ENCODE measurements at places on chromosomes 4 and X.

GRCh38 chr4:78542373-78542772, 9.2 kb upstream of the ANXA3 start:
- no peak for DNase-seq

DNA sequence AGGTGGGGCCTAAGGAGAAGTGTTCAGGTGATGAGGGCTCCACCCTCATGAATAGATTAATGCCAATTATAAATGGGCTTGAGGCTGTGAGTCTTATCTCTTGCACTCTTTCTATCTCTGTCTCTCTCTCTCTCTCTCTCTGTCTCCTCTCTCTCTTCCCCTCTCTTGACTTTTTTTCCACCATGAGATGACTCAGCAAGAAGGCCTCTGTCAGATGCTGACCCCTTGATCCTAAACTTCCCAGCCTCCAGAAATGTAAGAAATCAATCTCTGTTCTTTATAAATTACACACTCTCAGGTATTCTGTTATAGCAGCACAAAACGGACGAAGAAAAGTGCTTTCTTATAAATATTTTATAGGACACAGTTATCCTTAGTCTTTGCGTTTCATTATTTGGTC, 184.9 kb upstream of the PCDH7 start:
- no peak for DNase-seq

DNA sequence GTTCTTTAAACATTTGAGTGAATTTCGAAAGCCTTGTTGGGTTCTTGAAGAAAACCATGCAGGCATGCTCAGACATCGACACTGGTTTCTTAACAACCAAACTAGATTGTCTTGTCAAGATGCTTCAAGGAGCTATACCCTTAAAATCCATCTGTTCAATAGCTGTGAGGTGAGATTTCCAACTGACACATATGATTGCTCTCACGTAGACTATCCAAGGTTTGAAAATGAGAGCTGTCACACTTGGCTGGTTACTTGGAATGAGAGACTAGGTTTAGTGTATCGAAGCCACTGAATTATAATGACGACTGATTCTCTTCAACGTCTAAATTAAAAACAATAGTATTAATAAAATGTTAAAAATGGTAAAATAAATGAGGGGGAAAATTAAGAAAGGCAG, 2725.5 kb downstream of the ARAP2 start:
- no peak for DNase-seq

DNA sequence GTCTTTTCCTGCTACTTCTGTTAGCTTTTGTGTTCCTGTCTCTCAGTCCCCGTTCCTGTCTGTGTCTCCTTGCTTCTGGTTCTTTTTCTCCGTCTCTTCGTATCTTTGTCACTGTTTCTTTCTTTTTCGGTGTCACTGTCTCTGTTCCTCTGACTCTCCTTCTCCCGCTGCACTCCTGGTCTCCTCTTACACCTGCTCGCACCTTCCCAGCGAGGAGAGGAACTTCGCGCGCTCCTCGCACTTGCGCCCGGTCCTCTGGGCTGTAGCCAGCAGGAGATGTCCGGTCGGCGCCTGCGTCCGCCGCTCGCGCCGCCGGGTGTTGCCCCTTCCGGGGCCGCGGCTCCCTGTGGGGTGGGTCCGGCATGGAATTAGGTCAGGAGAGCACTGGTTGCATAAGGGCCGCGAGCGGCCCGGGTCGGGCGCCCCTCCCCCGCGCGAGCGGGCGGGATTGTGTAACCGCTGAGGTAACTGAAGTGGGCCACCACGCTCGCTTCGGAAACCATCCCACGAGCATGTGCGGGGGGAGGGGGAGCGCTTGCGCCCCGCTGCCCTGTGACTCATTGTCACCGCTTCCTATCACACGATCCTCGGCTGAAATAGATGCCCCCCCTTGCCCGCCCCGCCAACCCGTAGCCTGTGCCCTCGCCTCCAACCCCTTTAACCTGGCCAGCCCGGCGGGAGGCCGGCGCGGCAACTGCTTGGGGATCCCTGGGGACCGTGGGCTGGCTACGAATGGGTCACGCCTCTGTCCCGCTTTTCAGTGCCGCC, 1.6 kb downstream of the LONRF3 start:
- DNase-seq: peak; percentile 60

- no peak for DNase-seq
These were observed 60.0 kb downstream of the MAP7D2 start for GRCh38 chrX:20056704-20057103.

GRCh38 chrX:72676465-72676864, 37.6 kb downstream of the PHKA1 start:
- DNase-seq: no peak

- no peak for DNase-seq
These were observed 45.7 kb downstream of the ACOX3 start for GRCh38 chr4:8394806-8395205.

DNA sequence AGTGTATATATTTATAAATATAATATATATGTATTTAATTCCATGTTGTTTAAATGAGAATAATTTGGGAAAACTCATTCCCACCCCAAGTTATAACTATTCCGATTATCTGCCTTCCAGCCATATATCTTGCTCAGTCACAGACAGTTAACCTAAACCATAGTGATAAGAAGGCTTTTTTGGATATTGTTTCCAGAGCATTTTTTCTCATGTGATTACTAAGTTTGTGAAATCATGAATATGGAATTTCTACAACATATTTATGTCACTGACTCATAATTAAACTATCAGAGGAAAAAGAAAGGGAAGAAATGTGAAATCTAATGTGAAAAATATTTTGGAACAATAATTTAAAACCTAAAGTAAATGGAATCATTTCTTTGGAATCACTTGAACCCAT, 1163.5 kb upstream of the PABPC4L start:
- DNase-seq: no peak

- DNase-seq: no peak
These were observed 105.8 kb downstream of the POLA1 start for GRCh38 chrX:24799565-24799964.

DNA sequence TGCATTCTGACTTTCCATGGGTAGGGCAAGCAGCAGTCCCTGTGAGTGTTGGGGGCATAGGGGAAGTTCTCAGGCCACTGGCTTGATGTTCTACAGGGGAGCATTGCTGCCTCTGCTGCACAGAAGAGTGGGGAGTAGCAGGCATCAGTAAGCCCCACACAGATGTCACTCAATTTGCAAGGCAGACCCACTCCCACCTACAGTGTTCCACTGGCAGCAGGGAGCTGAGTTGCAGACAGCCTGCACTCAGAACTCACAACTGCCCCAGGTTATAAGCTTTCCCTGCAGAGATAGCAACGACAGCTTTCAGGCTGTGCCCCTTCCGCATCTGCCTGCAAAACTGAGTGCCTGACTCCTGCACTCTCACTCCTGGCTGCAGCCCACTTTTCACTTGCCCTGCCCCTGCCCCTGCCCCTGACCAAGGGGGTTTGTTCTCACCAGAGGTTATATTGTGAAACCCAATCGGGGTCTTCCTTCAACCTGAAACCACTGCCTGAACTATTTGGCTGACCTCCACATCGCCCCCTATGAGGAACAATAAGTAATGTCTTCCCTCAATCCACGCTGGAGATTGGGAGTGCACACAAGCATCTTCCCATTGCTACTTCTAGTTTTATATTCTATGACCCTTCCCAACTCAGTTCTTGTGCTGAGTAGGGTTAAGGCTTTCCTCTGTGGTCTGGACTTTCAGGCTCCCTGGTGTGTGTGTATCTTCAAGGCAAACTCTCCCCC, 227.4 kb upstream of the CXorf51B start:
- no peak for DNase-seq

DNA sequence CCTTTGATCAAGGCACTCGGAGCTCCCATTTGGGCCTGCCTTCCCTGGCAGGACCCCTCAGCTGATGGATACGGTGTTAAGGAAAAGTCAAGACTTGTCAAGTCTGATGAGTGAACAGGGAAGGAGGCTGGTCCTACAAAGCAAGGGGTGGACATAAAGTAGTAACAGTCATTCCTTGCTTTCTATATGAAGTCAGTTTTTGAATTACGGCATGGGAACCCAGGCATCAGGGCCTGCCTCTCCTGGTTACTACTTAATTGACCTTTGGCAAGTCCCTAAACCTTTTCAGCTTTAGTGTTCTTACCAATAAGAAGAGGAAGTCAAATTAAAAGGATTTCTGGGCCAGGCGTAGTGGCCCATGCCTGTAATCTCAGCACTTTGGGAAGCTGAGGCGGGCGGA, 7.0 kb downstream of the CHST7 start:
- no peak for DNase-seq

- no peak for DNase-seq
These were observed 1.7 kb upstream of the NDP start for GRCh38 chrX:43974741-43975465.

- no peak for DNase-seq
These were observed 4.4 kb upstream of the FAT1 start for GRCh38 chr4:186727977-186728519.

DNA sequence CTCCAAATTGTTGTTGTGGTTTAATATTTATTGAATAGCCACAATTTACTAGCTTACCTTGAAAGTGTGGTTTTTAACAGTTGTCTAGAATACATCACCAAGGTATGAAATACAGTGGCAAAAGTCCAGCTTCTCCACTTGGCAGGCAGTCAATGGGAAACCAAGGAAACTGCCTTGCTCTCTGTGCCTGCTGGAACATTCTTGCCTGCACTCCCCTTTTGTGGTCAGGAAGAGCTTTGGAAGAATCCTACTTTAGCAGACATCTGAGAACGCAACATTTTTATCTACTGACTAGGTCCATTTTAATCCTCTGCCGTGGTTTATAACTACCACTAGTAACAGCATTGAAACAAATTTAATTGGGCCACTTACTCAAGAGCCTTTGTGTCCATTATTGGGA, 64.5 kb downstream of the TENM3 start:
- no peak for DNase-seq

- no peak for DNase-seq
These were observed 2.8 kb downstream of the TMPRSS11D start for GRCh38 chr4:67880866-67881610.

DNA sequence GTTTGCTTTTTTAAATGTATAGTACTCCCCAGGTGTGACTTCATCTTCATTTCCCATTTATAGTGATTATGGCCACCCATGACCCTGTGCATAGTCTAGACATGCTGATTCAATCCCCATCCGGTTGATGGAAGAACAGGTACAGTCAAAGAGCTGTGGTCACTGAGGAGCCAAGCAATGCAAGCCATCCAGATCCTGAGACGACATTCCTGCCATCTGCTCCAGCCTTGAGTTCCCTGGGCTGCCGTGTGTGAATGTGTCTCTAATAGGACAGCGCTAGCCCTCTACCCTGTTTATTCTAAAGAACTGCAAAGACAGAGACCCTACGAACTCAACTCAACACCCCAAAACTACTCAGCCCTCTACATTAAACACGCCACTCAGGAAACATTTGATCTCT, 1.7 kb downstream of the KCNIP4 start:
- no peak for DNase-seq

- no peak for DNase-seq
These were observed 68.8 kb downstream of the SEC24D start for GRCh38 chr4:118767109-118767508.

GRCh38 chrX:23503835-23504539, 163.3 kb upstream of the PRDX4 start:
- no peak for DNase-seq

- no peak for DNase-seq
These were observed 1039.1 kb upstream of the TENM3 start for GRCh38 chr4:181204109-181204508.

- no peak for DNase-seq
These were observed 213.7 kb downstream of the TEX13C start for GRCh38 chrX:125533352-125533751.

- DNase-seq: peak; percentile 50
These were observed 15.6 kb upstream of the BBS12 start for GRCh38 chr4:122716825-122717448.

- no peak for DNase-seq
These were observed 150.6 kb downstream of the SPATA18 start for GRCh38 chr4:52201715-52202114.

GRCh38 chr4:91116861-91117260, 989.7 kb downstream of the CCSER1 start:
- no peak for DNase-seq

GRCh38 chrX:78658845-78659744, at the start of gene RTL3:
TSS of gene RTL3 (minus strand) at chrX:78659328. CDS start at chrX:78658420, 908 bp downstream.
- DNase-seq: no peak

GRCh38 chr4:83617371-83618035, 81.6 kb downstream of the GPAT3 start:
- no peak for DNase-seq

- no peak for DNase-seq
These were observed 273.9 kb downstream of the BCOR start for GRCh38 chrX:39823854-39824253.

DNA sequence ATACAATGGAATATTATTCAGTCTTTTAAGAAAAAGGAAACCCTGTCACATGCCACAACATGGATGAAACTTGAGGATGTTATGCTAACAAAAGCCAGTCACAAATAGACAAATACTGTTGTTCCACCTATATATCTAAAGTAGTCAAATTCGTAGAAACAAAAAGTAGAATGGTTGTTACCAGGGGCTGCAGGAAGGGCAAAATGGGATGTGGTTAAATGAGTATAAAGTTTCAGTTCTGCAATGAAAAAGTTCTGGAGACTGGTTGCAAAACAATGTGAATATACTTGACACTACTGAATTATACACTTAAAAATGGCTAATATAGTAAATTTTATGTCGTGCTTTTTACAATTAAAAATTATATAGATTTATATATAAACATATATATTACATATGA, 12.2 kb downstream of the SPOCK3 start:
- DNase-seq: no peak

DNA sequence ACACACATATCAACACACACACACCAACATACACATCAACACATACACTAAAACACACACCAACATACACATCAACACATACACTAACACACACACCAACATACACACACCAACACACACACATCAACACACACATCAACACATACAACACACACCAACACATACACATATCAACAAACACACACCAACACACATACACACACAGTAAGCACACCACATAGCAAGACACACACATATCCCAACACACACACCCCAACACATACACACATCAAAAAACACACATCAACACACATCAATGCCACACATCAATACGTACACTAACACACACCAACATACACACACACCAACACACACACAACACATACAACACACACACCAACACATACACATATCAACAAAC, 40.9 kb upstream of the MAN2B2 start:
- no peak for DNase-seq

DNA sequence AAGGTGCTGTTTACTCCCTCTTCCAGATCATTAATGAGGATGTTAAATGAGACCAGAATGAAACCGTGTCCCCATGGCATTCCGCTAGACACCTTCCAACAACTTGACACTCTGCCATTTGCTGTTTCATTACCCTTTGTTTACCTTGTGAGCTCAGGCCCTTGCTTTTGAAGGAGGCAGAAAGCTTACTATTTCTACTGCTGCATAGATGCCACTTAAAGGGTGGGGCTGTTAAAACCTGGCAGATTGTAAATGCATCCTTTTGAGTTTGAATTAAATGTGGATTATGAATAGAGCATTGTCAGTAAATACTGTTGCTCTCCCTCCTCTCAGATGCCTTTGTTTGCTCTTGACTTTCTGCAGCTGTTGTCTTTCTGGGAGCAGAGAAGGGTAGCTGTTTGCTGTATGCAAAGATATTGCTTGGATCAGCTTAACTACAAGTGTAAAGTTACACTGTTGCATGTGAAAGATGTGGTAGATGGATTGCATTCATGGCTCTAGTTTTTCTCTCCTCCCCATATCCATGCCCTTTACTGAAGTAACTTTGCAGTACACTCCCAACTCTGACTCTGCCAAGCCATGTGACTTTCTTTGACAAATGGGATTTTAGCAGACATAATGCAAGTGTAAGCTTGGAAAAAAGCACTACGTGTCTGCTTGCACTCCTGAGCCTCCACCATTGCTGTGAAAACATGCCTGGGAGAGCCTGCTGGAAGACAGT, 75.0 kb upstream of the DHX15 start:
- no peak for DNase-seq

- DNase-seq: no peak
These were observed 33.1 kb downstream of the ENPEP start for GRCh38 chr4:110508827-110509710.

Data from activated CD8-positive, alpha-beta memory T cell treated with anti-CD3 and anti-CD28 coated beads for 4 hours (primary cell).